Activated CD4-positive, alpha-beta T cell treated with anti-CD3 and anti-CD28 coated beads for 1 hour (primary cell): ENCODE measurements at places on chromosomes 1 and 21.

DNA sequence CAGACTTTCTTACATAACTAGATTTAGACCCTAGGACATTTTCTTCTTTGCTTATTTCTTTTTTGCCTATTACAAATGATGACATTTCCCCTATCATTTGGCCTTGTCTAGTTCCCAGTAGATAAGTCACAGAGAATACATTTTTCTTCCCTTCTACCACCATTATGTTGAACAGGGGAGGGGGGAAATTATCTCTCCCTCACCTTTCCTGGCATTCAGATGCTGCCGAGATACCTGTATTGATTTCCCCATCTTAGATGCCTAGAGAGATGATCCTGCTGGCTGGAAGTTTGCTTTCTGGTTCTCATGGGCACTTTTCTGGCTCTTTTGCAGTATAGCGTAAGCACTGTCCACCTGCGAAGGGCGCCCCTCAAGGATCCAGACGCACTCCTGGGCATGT lies 5.7 kb downstream of the IPO9 start:
- no peak for DNase-seq

DNA sequence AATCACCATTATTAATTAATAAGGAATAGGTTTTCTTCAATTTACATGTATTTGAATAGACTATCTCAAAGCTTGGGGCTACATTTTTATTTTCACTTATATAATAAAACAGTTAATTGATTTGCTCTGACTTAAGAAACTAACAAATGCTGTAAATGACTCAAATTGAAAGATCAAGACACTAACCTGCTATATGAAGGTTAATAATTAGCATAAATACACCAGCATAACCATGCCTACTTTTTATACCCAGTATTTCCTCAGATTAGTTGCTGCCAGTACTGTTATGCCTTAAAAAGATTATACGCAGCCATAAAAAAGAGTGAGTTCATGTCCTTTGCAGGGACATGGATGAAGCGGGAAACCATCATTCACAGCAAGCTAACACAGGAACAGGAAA lies 1545.1 kb downstream of the AMY1C start:
- DNase-seq: no peak

DNA sequence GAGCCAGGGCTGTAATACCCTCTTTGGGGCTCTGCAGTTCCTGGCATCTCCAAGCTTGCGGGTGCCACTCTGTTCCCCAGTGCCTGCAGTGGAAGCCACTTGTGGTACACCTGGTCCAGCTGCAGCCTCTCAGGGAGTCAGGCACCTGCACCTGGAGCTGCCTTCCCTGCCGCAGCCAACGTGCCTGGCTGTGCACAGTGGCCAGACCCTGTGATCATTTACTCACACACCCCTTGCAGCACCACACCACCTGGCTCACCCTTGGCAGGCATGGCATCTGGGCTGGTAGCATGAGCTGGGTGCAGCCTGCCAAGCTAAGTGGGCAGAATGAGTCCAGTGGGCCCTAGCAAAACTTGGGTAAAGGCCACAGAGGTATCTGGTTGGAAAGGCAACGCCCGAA lies 51.1 kb upstream of the NTPCR start:
- no peak for DNase-seq

DNA sequence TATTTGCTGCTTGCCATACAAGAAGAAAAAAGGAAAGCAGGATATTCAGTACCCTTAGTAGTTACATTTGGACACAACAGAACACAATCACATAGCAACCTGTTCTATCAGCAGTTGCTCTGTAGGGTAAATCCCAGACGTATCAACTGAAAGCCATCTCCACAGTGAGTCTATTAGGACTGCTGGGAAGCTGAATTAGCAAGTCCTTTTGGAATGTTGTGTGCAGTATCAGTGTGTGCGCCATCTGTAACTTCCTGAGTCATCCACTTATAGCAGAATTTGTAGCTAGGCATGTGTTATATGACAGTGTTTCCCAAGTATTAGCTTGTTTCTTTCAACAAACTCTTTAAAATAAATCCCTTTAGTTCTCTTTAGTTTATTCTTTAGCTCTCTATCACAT lies 21.3 kb downstream of the CCDC30 start:
- DNase-seq: no peak

GRCh38 chr1:61388566-61388965 lies 306.2 kb downstream of the NFIA start:
- no peak for DNase-seq

DNA sequence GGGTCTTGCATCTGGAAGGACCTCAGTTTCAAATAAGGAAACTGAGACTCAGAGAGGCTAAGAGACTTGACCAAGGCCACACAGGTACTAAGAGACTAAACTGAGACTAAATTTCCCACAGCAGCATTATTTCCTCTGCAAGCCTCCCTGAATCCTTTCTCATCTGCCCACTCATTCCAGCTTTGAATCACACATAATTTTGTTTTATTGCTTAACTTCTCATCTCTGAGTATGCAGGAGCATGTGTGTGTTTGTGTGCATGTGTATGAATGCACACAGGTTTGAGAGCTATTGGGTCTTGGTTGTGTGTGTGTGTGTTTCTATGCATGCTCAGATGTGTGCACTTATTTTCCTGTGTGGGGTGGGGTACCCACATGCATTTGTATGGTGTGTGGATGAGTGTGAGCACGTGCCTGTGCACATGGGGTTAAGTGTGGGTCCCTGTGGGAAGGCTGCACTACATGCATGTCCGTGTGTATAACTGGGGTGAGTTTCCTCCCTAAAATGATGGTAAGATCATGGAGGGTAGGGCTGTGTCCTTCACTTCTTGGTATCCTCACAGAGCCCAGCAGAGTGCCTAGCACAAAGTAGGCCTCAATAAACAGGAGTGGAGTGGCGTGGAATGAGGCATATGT lies 74.4 kb upstream of the ZC3H12A start:
- no peak for DNase-seq

DNA sequence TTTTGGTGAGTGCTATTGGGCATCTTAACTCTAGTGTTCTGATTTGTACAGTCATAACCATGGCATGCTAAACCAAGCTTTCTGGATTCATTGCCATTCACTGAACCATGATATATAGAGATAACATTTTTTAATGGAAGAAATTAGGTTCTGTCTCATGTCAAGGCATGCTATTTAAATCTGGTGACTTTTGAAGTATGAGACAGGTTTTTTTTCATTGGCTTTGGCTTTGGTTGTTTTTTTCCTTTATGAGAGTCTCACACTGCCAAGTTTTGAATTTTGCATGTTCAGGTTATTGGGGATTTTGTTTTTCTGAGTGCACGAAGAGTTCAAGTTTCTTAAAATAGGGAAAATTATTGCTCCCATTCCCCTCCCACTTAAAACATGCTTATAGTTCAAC lies 141.3 kb upstream of the ADAMTS5 start:
- DNase-seq: no peak

- no peak for DNase-seq
These were observed 20.0 kb upstream of the ZNF326 start for GRCh38 chr1:89974696-89975470.

- DNase-seq: no peak
These were observed 334.2 kb downstream of the NTNG1 start for GRCh38 chr1:107474877-107475612.

DNA sequence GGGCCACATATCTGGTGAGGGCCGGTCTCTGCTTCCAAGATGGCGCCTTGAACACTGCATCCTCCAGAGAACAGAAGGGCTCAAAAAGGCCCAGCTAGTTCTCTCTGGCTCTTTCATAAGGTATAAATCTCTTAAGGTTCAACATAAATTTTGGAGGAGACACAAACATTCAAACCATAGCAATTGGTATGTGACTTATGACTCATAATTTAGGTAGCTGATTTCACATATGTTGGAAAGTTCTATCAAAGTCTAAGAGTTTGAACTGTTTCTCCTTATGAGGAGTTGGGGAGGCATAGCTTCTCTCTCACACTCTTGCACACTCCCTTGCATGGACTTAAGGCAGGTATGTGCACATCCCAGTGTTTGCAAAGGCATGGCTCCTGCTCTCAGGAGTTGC lies 5.1 kb upstream of the FYB2 start:
- DNase-seq: no peak

DNA sequence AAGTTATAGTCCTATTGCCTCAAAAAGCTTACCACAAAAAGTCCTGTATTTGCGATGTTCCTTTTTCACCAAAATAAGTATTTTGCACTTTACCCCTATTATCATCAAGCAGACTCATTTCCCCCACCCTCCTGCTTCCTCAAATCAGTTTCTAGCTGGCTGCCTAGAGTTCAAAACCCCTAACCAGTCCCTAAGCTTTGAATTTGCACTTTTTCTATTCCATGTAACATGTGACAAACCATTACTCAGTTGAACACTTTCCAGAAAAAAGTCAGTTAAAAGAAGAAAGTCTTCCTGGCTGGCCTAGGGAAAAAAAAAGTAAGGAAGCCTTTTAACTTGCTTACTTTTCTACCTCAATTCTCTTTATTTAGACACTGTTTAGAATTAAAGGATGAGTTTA lies 8.2 kb downstream of the CEP170 start:
- no peak for DNase-seq

DNA sequence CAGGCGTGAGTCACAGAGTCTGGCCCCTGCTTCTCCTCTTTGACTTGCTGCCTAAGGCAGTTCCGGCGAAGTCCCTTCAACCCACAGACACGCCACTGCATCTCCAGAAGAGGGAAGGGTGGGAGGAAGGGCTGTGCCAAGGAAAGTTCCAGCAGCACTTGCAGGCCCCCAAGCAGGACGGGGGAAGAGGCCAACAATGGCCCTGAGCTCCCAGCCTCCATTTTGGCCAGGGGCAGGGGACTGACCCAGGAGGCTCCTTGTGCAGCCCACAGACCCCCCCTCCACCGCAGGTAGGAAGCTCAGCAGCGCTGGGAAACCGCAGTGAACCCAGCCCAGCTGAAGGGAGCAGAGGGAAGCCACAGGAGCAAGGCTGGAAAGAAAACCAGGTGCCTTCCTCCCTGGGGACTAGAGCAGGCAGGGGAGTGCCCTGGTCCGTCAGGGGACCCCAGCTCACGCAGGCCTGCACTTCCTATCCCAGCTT lies 35.4 kb downstream of the ACOT7 start:
- DNase-seq: no peak

GRCh38 chr1:228836427-228836826 lies 101.1 kb downstream of the RHOU start:
- DNase-seq: no peak

GRCh38 chr1:228154670-228155571 lies 5.2 kb downstream of the GJC2 start:
- no peak for DNase-seq

GRCh38 chr1:46184920-46185658 lies 8.8 kb upstream of the P3R3URF start:
- DNase-seq: no peak

GRCh38 chr1:112268408-112268807 lies 127.6 kb upstream of the CTTNBP2NL start:
- no peak for DNase-seq

- no peak for DNase-seq
These were observed 4.8 kb upstream of the COL6A1 start for GRCh38 chr21:45976701-45977311.

GRCh38 chr21:45260191-45260825 lies 27.4 kb downstream of the POFUT2 start:
- no peak for DNase-seq

GRCh38 chr1:154190550-154190949 lies 1.4 kb downstream of the TPM3 start:
- no peak for DNase-seq

- DNase-seq: peak; percentile 7
These were observed 45.6 kb upstream of the ACTRT2 start for GRCh38 chr1:2975466-2976179.

GRCh38 chr1:86753700-86754099 lies 49.3 kb downstream of the SH3GLB1 start:
- no peak for DNase-seq

- no peak for DNase-seq
These were observed 5.0 kb upstream of the TMEM200B start for GRCh38 chr1:29128739-29129138.

- DNase-seq: no peak
These were observed 16.8 kb downstream of the E2F2 start for GRCh38 chr1:23514111-23514679.

- DNase-seq: no peak
These were observed 14.4 kb downstream of the COLGALT2 start for GRCh38 chr1:184023171-184023570.

- no peak for DNase-seq
These were observed 33.6 kb downstream of the USP25 start for GRCh38 chr21:15763359-15763758.

DNA sequence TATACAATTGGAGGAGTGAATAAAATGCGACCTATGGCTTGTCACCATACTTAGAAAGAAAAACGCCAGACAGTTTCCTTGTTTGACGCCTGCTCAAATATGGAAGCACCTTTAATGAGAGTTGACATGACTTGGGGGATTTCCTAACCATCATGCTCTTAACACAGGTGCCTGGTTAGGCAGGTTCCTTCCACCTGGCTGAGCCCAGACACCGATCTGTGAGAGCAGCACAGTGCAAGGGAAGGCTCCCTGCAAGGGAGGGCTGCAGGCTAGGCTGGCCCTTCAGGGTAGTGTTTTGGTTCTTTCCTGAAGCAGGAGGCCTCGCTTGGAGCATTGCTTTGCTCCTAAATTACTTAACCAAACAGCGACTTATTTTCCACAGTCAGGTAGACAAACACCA lies 24.6 kb upstream of the KLHDC8A start:
- DNase-seq: no peak

- no peak for DNase-seq
These were observed 17.0 kb downstream of the TRAF5 start for GRCh38 chr1:211343607-211344006.
